ENCODE measurements at places on chromosomes 12 and 14.

GRCh38 chr14:55968741-55969140 is 149.5 kb upstream of the PELI2 start:
- DNase-seq, result no peak

- no peak for DNase-seq
Measured at GRCh38 chr12:12123036-12123604, 52.4 kb downstream of the BCL2L14 start.

DNA sequence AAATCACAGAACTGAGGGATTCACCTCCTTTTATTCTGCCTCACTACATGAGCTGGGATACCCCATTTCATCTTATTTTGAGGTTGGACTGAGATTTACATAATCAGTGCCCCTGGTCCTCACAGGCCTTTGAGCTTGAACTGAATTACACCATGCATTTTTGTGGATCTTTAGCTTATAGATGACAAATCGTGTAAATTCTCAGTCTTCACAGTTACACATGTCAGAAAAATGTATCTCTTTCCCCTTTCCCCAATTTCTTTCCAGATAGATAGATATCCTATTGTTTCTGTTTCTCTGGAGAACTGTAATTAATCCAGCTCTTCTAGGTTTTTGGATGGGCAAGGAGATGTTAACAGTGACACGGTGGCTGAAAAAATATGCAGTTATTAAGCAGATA is 1778.9 kb upstream of the SEL1L start:
- DNase-seq, result no peak

- no peak for DNase-seq
Measured at GRCh38 chr14:97328743-97329142, 531.6 kb downstream of the VRK1 start.

DNA sequence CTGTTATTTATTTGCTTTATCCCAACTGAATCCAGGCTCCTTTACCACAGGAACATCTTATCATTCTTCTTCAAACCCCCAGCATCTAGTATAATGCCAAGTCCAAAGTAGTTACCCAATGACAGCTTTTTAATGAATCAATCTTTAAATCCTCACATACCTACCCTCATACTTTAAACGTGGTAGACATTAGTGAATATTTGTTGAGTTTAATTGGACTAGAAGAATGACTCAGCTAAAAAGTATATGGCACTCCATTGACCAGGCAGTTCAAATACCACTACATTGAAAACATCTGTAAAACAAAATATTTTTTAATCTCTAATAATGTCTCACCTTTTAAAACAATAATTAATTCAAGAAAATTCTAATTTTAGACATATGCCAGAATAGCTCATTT is 98.1 kb downstream of the ZFC3H1 start:
- no peak for DNase-seq

DNA sequence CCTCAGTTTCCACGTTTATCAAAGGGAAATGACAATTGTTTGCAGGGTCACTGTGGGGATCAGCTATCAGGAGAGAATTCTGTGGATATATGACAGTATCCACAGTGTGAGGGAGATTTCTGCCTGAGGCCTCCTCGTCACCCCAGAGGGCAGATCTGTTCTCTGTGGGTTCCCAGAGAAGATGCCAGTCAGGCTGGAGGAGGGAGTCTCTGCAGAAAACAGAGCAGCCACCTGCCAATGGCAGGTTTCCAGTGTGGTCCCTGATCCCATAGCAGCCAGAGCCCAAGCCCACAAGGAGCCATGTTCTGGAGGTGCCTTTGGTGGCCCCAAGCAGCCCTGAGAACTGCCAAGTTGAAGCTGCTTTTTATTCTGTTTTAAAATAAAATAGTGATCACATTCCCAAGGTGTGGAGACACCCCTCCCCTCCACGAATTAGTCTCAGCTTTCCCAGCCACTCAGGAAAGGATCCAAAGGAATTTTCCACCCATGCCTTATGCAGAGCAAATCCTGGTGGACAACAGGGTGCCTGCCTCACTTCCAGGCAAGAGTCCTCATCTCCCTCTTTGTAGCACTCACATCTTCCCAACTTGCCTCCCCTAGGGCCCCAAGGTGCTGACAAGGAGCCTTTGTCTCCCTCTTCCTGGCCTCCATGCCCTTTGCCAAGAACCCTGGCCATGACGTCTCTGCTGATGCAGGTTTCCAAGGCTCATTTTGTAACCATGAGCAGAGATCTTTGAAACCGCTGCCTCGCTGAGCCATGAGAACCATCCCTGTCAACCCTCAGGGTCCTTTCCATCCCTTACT is 20.4 kb downstream of the CMKLR1 start:
- DNase-seq, result no peak

GRCh38 chr14:32934881-32935633 is 3.6 kb upstream of the NPAS3 start:
- DNase-seq, result no peak

- DNase-seq, result no peak
Measured at GRCh38 chr12:65830305-65830704, 6.0 kb downstream of the HMGA2 start.

DNA sequence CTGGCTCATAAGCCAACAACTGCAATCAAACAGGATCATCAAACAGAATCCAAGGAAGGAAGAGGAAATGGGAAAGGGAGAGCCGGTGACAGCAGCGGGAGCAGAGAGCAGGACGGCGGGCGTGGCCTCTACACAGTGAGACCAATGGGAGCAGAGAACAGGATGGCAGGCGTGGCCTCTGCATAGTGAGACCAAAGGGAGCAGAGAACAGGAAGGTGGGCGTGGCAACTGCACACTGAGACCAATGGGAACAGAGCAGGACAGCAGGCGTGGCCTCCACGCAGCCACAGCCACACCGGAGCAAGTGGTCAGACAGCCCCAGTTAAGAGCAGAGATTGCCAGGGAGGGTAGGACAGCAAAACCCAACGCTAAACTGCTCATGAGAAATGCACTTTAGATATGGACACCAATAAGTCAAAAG is 16.4 kb downstream of the LRCOL1 start:
- DNase-seq, result peak; percentile 93

DNA sequence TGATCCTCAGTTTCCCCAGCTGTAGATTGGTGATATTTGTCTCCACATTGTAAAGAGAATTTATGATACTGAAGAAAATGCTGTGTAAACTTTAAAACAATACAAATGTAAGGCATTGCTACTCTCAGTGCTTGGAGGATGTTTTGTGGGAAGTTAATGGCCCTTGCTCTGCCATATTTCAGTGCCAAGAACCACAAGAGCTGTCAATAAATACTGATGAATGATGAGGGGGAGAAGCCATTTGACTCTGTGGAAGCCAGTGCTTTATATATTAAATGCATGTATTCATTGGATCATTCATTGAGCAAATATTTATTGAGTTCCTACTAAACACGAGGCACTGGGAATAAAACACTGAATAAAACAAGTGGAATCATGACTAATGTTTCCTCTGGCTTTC is 30.8 kb downstream of the CACNA1C start:
- DNase-seq, result no peak

DNA sequence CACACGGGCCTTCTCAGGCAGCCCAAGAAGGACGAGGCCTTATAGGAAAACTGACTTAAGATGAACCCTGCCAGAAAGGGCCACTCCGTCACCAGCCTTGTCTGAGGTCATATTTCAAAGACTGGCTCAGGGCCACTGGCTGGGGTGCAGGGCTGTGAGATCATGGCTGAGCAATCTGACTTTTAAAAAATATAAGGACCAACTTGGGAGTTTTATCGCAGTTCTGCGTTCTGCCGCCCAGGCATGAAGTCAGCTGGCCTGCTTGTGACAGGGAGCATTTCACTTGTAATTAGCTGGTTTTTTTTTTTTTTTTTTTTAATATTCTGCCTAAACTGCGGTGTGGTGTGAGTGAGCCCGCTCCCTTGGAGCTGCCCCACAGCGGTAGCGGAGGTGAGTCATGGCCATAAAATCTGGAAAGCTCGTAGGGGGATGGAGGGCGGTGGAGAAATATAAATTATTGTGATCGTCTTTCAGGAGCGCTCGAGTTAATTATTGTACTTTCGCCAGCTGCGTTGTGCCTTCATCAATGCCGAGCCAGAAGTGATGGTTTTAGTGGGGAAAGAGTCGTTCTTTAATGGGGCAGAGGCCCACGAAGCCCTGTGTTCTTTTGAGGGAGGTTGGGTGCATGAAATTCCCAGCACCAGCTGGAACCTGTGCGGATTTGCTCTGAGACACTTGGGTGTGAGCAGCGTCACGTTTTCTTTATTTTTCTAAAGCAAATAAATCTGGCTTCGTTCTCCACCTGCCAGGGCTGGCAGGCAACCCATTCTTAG is 231.9 kb downstream of the C12orf75 start:
- peak; percentile 79 for DNase-seq

DNA sequence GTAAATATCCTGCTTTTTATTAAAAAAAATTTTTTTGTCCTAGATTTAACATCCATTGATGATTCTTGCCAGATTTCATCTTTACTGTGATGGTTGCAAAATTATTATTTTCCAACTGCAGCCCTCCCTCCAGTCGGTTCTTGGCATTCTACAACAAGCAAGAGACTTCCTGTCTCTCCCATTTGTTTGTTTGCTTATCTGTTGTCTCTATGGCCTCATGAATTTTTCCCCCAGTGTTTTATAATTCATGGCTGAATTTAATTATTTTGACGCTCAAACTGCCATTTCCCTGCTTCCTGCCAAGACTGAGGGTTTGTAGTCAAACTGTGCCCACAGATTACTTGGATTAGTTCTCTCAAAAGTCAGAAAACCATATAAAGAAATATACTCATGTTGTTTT is 25.9 kb downstream of the CGRRF1 start:
- DNase-seq, result no peak

DNA sequence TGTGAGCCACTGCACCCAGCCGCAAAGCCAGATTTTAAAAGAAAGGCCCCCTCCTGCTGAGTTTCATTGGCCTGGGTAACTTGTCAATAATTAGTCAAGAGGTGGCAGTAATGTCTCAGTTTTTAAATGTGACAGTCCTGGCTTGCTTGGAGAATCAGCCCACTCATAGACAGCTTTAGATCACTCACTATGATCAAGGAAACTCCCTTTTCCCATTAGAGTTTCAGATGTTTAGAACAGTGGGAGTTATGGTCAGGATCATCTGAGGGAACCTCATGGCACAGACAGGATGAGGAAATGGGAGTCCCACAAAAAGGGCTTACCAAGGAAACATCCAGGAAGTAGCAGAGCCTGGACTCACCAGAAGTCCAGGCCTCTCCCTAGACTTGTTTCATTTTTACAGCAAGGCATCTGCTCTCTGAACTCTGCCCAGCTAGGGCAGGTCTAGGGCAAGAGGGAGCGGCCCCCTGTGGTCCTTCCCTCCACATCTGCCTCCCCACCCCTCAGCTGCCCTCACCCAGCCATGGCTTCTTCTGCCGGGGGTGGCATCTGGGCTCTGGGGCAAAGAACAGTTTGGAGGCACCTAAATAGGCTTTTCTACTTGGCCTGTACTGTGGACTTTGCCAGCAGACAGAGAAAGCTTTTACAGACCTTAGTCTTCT is 11.2 kb downstream of the BCL2L14 start:
- peak; percentile 42 for DNase-seq

GRCh38 chr12:92356425-92356824 is 210.8 kb upstream of the BTG1 start:
- DNase-seq, result no peak

GRCh38 chr12:122161682-122162081 is 12.3 kb downstream of the IL31 start:
- DNase-seq, result no peak

- no peak for DNase-seq
Measured at GRCh38 chr12:21500786-21501257, 613 bp downstream of the RECQL start.

- no peak for DNase-seq
Measured at GRCh38 chr14:71705460-71705859, 226.8 kb upstream of the RGS6 start.

- DNase-seq, result peak; percentile 10
Measured at GRCh38 chr14:20873370-20874177, 17.6 kb upstream of the RNASE3 start.

DNA sequence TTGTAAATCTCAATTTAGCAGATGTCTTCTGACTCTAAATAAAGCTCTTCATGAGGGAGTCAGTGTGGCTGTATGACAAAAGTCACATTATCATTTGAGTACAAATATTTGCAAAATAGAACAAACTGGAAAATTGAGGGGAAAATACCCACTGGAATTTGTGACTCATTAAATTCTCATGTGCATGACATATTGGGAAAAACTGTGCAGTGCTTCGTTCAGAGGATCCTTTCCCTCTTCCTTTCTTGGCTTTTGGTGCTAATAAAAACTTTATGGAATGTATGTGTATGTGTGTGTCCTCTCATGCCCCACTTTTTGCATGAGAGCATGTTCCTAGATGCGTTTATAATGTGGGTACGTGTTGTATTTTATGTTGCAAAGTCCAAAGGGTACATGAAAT is 267.8 kb downstream of the KTN1 start:
- DNase-seq, result no peak

- no peak for DNase-seq
Measured at GRCh38 chr12:4392223-4392742, 12.8 kb upstream of the FGF23 start.

DNA sequence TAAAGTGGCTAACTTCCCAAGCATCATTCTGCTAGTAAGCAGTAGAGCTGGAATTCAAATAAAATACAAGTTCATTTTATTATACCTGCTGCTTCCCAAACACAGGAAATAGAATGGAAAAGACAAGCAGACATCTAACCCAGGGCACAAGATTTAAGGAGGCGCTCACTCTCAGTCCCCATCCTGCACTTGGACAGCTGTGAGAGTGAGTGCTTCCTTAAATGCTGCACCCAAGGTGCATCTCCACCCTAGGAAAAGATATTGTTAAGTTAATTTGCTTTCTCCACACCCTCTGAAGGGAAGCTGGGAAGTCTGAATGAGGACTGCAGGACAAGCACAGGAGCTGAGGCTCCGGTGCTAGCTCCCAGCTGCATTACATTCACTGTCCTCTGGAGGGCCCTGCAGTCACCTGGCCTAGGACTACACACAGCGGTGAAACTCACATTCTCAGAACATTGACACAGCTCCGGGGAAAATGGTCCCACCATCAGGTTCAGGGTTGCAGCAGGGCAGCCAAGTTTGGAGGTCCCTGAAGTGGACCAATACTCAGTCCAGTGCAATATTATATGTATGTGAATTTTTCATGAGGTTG is 14.2 kb downstream of the HEBP1 start:
- no peak for DNase-seq

- no peak for DNase-seq
Measured at GRCh38 chr12:93727911-93728310, 50.7 kb downstream of the CRADD start.

GRCh38 chr14:104803912-104804410 is 3.1 kb downstream of the ZBTB42 start:
- DNase-seq, result no peak
